ENCODE measurements at places on chromosomes 6 and 20.

DNA sequence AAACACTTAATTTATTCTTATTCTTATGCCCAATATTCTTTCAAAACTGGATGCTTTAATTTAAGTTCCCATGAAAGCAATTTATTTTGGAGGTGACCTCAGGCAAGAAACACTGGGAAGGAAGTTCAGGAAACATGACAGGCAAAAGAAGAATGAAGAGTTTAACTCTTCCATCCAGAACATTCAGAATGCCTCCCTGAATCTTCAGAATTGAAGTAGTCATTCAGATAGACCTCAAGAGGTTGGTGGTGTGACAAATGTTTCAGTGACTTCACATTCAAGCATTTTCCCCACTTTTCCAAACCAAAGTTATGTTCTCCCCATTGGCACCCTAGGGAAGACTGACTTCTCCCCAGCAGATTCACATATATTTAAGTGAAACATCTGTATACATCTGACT, 110.5 kb downstream of the HAO1 start:
- DNase-seq: no peak

DNA sequence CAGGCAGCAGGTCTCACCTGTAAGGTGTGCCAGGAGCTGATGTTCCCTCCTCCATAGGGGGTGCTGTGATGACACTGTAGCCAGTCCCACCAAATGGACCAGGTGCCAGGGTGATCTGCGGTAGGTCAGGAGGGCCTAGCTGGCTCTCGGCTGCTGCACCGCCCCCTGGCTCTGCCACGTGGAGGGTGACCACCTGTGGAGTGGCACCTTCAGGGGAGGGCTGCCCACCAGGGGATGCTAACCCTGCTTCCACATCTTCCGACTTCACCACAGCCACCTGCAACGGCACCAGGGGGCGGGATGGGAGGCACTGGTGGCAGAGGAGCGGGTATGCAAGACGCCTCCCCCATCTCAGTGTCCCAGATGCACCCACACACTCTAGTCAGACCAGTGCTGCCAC, 18.3 kb downstream of the ZNF335 start:
- DNase-seq: no peak

GRCh38 chr20:31644701-31645100, 7.0 kb downstream of the COX4I2 start:
- no peak for DNase-seq

GRCh38 chr6:6495851-6496250, 92.7 kb upstream of the LY86 start:
- DNase-seq: no peak

DNA sequence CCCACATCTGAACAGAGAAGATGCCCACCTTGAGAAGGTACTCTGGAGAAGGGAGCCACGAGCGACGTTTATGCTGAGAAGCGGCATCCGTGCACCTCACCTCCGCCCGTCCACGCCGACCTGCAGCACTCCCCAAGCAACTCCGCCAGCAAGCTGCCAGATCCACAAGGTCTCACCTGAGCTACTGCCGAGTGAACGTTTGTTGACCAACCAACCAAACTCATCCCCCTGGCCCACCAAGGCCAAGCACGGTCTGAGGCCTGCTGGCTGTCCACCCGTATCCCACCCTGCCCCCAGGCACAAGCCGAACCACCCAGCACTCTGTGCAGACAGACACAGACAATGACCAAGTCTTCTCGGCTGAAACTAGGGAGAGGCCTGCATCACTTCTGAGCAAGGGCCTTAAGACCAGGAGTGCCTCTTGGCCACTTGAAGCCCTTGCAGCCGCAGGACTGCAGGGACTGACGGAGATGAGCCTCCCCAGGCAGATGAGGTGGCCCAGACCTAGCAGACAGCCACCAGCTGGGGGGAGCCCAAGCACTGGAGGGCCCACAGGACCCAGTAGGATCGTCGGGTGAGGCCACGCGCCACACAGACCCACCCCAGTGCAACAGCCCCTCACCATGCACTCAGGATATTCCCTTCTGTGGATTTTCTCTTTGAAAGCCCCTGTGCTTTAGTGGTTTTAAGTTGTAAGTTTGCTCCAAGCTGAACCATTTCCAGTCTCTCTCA, 12.1 kb downstream of the TAF4 start:
- no peak for DNase-seq

DNA sequence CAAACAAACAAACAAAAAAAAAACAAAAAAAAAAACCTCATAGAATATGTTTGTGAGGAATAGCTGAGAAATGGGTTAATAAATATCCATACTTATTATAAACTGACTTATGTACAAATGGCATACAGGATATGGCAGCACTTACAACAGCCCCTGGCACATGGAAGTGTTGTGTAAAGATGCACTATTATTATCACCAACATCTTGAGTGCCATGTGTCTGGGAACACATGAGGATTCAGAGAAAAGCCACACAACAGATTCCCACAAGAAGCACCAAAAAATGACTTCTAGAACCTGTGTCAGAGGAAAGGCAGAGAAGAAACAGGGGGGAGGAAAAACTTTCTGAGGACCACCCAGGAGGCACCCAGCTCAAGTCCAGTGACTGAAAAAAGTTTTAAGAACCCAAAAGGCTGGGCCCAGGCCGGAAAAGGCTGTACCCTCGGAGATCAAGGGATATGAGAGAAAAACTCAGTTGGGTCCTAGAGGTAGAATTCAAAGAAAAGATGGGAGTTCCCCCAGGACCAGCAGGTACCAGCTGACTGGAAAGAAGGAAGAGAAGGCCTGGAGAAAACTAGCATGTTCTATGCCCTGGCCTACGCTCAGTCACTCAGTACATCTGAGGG, 9.4 kb upstream of the TAF8 start:
- no peak for DNase-seq

GRCh38 chr6:148677594-148678476, 69.0 kb upstream of the UST start:
- no peak for DNase-seq

DNA sequence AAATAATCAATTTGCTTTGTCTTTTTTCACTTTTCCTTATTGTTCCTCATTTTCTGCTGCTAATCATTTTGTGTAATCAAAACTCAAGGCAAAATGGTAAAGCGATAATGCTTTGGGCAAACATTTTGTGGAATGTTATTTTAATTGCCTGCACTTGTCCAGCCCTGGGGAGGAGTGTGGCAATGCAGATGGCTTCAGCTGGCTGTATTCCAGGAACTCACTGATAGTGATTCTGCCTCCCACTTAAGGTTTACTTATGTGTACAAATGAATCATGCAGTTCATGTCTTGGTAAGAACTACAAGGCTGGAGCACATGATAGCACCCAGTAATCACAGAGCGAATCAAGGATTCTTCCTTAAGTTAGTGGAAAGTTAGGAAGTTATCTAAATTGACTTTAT, 107.8 kb downstream of the COL19A1 start:
- DNase-seq: peak; percentile 88

DNA sequence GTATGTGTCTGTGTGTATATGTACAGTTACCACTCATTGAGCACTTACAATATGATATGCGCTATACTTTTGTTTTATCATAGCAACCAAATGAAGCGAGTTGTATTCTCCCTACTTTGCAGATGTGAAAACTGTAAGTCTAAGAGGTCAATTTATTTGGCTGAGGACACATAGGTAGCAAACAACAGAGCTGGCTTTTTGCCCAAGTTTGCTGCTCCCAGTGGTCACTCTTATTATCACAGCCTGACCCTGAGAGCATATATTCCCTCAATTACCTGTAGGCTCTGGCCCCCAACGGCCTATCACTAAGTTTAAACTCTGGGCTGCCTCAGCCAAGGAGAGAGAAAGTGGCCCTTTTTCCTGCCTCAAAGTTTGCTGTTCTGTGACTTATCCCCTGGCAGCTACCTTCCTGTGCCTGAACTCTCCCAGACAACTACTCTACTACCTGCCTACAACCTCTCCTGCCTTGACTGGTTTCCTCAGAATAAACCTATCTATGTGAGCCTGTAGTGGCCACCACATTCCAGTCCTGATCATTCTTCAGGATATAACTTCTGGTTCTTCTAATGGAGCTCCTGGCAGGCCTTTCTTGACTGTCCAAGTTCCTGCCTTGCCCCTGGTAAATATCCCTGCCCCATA, 221.8 kb downstream of the FRK start:
- peak; percentile 13 for DNase-seq

GRCh38 chr6:167858086-167858591, 31.4 kb downstream of the AFDN start:
- DNase-seq: peak; percentile 61

- DNase-seq: no peak
Measured at GRCh38 chr6:36600564-36601146, 6.5 kb downstream of the SRSF3 start.

Measured in renal cortical epithelial cell (primary cell).